T-helper 1 cell treated with Interleukin-12 subunit alpha and Interleukin-12 subunit beta and Interleukin-4 antibody, amounts not matched to agents 30 ng/mL and 1 ng/mL, for 36 hours (primary cell): ENCODE measurements at places on chromosomes 1 and 21. TPM values are rescaled to one million over a fixed set of nuclear protein-coding genes. Genes with fewer than 3 reads are reported as not detected.

The PLD5 gene
- not detected in 2 replicates for total RNA-seq

The OPRD1 gene
- total RNA-seq: not detected in 2 replicates

The MAP3K7CL gene
- 5.1 and 5.7 TPM in 2 replicates for total RNA-seq

The NR0B2 gene
- total RNA-seq: not detected in 2 replicates

The AMY1B gene
- total RNA-seq: not detected in 2 replicates

The PRAMEF20 gene
- not detected in 2 replicates for total RNA-seq

The C1orf53 gene
- 0.39 and 0.78 TPM in 2 replicates for total RNA-seq

The ECM1 gene
- 1.4 and 1.8 TPM in 2 replicates for total RNA-seq

The HMCN1 gene
- total RNA-seq: 0.10 and 0.22 TPM in 2 replicates

The RYR2 gene
- not detected in 2 replicates for total RNA-seq

The TSPEAR gene
- not detected in 2 replicates for total RNA-seq

The ZBED6 gene
- total RNA-seq: 22.8 and 23.7 TPM in 2 replicates

The SLC1A7 gene
- not detected in 2 replicates for total RNA-seq

The AVPR1B gene
- not detected in 2 replicates for total RNA-seq

The TCHHL1 gene
- not detected in 2 replicates for total RNA-seq

The EFNA1 gene
- total RNA-seq: not detected in 2 replicates
